ENCODE measurements at places on chromosomes 7 and 10.

DNA sequence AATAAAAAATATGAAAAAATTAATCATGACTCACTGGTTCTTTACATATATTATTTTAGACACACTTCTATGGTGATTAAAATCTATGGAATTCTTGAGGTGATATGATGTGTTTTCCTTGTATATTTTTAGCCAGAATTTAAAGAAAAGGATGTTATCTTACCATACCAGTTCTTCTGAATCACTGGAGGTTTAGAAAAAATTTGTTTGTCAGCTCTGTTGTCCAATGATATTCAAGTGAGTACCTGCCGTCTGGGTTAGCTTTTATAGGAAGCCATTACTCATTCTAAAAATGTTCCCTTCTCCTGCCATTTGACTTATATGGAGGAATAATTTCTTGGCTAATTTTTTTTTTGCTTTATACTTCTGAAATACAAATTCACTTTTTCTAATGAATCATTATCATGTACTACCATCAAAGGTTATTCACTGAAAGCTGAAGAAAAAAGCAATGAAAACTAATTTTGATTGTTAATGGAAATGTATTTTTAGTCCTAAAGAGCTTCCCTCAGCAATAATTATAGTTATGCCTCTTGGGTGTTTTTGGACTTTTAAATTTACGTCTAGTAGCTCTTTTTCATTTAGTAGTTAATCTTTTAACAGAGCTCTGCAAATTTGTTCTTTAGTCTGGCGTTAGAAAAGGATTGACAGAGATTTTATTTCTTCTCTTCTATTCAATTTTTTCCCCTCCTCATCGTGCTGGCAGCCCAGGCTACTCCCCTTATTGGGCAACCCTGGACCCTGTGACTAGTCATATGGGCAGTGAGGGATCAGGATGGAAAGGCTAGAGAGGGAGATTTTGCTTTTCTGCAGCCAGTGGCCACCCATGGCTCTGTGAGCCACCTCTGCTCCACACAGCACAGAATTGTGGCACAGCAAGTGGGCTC, 434.2 kb downstream of the LRMDA start:
- DNase-seq, result no peak

- DNase-seq, result no peak
Observed at GRCh38 chr7:93310346-93310745, 78.2 kb downstream of the VPS50 start.

DNA sequence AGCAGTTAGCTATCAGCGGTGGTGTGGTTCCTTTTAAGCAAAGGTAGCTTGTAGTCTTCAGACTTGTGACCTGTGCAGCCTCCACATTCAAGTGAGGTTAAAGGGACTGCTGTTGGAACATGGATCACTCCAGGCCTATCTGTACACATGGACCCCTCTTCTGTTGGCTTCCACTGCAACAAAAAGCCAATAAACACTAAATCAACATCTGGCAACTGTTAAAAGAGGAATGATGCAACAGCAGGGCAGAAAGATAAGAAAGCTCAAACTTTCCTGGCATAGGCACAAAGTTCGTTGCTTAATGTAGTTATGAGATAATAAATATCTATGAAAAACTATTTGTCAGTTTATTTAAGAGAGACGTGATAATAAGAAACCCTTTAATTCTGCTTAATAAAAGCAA, 4.0 kb upstream of the MINPP1 start:
- no peak for DNase-seq

GRCh38 chr7:81887098-81888090, 117.5 kb upstream of the HGF start:
- no peak for DNase-seq

- no peak for DNase-seq
Observed at GRCh38 chr10:1736972-1737221, 428 bp downstream of the ADARB2 start.

- no peak for DNase-seq
Observed at GRCh38 chr7:139068544-139069399, 32.9 kb upstream of the ZC3HAV1L start.

DNA sequence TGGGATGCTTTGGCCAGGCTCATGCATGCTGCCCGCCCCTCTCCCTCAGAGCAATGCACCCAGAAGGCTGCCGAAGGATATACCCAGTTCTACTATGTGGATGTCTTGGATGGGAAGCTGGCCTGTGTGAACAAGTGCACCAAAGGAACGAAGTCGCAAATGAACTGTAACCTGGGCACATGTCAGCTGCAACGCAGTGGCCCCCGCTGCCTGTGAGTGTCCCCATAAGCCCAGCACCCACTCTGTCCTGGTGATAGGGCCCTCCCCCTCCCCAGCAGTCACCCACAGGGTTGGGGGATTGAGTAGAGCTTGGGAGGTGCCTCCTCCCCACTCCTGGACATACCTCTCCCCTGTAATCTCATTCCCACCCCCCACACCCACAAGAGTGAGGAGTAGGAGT, 7.0 kb upstream of the MUC17 start:
- DNase-seq, result no peak

- no peak for DNase-seq
Observed at GRCh38 chr7:100825215-100825671, 2.1 kb downstream of the EPHB4 start.

DNA sequence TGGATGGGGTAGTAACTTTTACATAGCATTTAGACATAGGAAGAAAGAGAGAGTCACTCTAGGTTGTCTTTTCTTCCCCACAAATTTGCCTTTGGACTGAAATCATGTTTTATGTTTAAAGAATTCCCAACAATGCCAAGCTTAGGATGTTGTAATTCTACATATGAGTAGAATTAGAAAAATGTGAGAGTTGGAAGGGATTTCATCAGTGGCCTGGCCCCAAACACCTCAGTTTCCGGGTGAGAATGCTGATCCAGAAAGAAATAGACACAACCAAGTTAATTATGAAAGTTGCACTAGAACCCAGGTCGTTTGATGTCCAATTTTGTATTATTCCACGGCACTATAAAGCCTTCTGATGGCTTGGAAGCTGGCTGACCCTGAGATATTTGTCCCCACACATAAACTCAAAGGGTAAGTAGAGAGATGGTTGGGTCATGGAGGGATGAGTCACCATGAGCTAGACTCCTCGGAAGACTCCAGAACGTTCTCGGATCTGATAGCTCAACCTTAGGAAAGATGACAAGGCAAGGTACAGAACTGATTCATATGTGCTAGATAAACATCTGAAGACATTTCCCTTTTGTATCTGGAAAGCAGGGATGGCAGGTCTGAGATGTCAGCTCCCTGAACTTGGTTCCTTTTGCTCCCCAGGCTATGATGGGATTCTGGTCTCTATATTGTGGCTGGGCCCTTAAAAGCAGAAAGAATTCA, 48.8 kb upstream of the SLC35B4 start:
- DNase-seq, result no peak

GRCh38 chr7:128427289-128427891, 17.6 kb upstream of the IMPDH1 start:
- DNase-seq, result peak; percentile 41
